Ureter (tissue), 1 donor: ENCODE measurements at places on chromosomes 5 and 9.
A peak's percentile ranks its signal among the peaks of the same experiment; 100 is the strongest.

DNA sequence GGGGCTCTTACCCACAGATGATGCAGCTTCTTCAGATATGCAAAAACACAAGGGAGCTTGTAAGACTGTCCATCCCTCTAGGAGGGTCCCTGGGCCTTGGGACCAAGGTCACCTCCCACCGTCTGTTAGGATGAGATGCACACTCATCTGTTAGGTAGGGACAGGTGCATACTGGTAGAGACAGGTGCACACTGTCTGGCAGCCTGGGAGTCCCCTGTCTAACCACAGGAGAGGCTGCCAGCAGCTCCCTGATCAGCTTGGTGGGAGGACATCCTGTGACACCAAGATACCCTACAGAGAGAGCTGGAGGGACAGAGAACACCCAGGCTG, 13.2 kb downstream of the TSPAN17 start:
- DNase-seq: no peak

GRCh38 chr5:95670568-95670967, 12.2 kb downstream of the SPATA9 start:
- no peak for DNase-seq

GRCh38 chr5:1380011-1380817, 35.3 kb upstream of the CLPTM1L start:
- peak; percentile 51 for DNase-seq

GRCh38 chr5:14464671-14465070, 116.9 kb upstream of the OTULINL start:
- DNase-seq: no peak

DNA sequence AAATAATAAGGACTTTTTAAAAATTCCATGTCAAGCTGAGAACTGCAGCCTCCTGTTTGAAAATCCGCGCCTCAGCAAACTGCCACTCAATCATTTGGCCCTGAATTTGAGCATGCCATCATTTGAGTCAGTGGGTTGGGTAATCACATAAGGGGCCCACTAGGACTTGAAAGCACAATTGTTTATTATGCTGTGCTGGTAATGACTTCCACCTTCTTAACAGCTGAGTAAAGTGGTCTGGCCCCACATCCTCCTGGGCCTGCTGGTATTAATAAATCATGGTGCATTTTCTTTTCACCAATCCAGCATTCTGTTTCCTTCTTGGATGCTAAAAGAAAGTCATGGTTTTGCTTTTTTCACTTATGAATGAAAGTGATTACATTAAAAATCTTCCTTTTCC, 103.0 kb upstream of the CTSL start:
- no peak for DNase-seq

- DNase-seq: no peak
Measured at GRCh38 chr5:129361441-129362025, 98.6 kb upstream of the ADAMTS19 start.

- DNase-seq: no peak
Measured at GRCh38 chr9:108083160-108083750, 593.7 kb upstream of the KLF4 start.

GRCh38 chr5:54611290-54611951, 93.9 kb downstream of the SNX18 start:
- no peak for DNase-seq

DNA sequence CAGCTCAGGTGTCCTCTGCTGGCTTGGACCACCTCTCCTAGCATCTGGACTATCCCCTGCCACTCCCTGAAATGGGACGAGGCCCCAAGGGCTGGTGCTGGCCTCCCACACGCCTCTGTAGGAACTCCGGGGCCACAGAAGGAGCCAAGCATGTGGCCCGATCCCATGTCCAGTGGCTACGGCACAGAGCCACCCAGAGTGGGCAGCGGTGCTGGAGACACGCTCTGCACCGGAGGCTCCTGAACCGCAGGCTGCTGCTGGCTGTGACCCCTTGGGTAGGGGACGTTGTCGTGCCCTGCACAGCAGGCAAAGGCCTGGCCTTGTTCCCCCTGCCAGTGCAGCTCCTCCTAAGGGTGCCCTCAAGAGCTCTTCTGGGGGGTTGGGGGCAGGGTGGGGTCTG, 6.4 kb upstream of the CARD9 start:
- no peak for DNase-seq

- DNase-seq: no peak
Measured at GRCh38 chr5:14008819-14009311, 64.4 kb upstream of the DNAH5 start.

- DNase-seq: no peak
Measured at GRCh38 chr5:17037751-17038150, 101.7 kb upstream of the MYO10 start.

GRCh38 chr5:138666226-138666742, 86.9 kb upstream of the CTNNA1 start:
- DNase-seq: no peak

DNA sequence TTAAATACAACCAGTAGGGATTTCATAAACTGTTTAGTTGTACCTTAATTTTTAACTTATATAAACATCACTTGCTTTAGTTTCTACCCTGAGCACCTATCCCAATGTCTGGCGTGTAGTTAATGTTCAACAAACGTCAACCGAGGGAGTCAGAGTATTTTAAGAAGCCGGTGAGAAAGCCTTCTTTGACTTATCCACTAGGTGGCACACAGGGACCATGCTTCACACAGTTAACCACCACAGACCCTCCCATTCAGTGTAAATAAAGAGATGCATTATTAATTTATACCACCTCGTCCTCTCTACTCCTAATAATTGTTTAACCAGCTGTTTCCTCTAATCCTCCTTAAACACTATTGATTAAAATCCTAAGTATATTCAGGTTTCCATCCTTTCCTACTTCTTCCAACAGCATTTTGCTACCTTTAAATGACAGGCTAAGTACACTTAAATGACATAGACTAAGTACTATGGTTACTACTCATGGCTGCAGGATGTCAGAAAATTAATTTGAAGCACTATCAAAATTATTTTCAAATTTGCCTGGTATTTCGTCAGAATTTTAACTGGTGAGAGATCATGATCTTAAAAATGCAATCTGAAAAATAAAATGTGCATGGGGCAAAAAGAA, 2.3 kb downstream of the HAPLN1 start:
- DNase-seq: no peak

GRCh38 chr9:105376893-105377292, 70.9 kb upstream of the FSD1L start:
- no peak for DNase-seq

- DNase-seq: no peak
Measured at GRCh38 chr5:139383275-139383992, at the start of gene SLC23A1. SLC23A1 (minus strand) TSS chr5:139383297; CDS start chr5:139383253, 44 bp downstream.

DNA sequence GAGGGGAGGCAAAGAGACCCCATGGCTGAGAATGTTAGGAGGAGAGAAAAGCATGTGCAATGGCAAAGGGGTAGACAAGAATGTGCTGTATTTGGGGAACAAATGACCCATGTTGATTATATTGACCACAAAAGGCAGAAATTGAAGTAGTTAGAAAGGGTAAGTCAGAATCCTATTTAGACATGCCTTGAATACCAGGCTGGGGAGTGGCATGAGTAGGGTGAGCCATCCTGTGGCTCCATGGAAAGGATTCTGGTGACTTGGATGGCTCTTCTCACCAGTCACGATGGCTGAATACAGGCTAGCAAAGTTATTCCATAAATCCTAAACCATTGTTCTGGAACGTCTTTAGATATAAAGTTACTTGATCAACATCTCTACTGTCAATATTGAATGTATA, 73.4 kb upstream of the MEF2C start:
- no peak for DNase-seq

DNA sequence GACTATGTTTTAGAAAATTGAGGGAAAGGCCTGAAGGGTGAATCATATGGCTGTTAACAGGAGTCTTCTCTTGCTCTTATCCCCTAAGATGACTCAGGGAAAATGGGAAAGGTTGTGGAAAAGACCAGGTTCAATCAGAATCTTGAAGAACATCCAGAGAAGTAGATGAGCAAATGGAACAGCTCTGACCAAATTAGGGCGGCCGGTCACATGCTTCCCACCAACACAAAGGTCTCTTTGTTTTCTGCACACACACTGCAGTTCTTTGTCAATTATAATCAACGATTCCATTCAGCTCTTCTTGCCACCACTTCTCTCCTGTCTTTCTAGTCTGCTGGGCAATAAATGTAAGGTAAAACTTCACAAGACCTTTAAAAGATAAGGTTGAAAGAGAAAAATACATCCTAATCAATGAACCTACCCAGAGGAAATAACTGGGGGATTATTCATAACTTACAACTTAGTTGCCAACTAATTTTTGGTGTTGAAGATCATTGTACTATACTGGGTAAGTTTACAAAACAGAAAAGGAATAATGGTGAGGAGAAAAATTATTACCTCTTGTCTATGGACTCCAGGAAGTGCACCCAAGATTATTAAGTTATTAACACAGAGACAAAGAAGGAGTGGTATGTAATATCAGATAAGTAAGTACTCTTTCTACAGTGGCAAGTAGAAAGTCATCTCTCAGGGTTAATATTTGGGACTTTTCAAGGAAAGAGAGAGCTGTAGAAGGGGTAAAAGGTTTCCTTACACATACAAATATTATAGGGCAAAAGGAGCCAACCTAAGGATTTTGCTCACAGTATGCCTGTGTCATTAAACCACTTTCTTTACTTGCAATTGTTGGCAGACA, 441.9 kb upstream of the PIK3R1 start:
- DNase-seq: no peak

- DNase-seq: peak; percentile 52
Measured at GRCh38 chr9:76893395-76893932, 12.4 kb downstream of the PRUNE2 start.

DNA sequence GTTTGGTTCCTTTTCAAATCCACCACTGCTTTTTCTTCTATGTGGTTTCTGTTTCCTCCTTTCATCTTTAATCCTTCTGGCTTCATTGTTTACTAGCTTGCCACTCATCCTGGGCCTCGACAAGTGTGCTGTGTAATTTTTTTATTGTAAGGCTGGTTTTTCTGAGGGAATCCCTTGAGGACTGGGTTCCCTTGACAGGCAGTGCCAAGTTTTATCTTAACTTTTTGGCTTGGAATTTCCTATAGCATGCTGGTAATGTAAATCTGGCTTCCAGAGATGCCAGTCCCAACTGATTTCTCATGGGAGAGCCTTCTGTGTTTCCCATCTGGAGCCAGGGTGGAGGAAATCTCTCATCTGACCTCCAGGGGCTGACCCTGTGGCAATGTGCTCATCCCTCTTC, 184.7 kb downstream of the ROR2 start:
- DNase-seq: no peak
